Hypothalamus (tissue), 51 donors: ENCODE measurements at places on chromosomes 11 and 22.

DNA sequence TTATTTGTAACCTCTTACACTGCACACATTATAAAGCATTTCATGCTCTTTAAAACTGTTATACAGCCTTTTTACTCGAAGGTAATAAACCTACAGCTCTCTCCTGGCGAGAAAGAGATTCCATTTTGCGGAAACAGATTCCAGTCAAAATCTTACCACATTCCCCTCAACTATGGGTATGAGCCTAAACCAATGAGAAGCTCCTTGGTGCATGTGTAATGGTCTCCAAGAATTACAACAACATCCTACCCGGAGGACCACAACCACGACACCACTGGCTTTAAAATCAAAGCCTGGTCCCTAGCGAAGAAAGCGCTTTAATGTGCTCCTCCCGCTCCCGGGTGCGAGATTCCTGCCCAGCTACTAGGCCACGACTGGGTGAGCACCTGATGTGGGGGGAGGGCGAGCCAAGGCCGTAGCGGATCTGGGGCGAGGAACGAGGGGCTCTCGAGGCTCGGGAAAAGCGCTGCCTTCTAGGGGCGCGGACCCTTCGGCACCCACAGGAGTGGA, 821 bp downstream of the CELF1 start:
- no peak for DNase-seq

DNA sequence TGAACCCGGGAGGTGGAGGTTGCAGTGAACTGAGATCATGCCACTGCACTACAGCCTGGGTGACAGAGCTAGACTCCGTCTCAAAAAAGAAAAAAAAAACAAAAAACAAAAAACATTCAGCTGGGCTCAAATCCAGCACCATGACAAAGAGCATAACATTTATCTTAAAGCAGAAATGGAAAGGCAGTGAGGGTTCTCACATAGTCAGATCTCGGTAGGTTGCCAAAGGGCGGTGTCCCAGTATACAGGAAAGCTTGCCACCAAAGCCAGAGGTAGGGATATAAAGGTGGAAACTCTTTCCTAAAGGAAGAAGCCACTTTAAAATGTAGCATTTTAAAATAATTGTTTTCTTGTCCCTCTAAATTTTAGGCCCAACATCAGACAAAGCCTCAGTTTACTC, 22.4 kb upstream of the CAPRIN1 start:
- DNase-seq: no peak

GRCh38 chr22:17569971-17570511, 6.7 kb downstream of the SLC25A18 start:
- DNase-seq: no peak

GRCh38 chr22:17928391-17928790, 96.0 kb downstream of the MICAL3 start:
- no peak for DNase-seq

DNA sequence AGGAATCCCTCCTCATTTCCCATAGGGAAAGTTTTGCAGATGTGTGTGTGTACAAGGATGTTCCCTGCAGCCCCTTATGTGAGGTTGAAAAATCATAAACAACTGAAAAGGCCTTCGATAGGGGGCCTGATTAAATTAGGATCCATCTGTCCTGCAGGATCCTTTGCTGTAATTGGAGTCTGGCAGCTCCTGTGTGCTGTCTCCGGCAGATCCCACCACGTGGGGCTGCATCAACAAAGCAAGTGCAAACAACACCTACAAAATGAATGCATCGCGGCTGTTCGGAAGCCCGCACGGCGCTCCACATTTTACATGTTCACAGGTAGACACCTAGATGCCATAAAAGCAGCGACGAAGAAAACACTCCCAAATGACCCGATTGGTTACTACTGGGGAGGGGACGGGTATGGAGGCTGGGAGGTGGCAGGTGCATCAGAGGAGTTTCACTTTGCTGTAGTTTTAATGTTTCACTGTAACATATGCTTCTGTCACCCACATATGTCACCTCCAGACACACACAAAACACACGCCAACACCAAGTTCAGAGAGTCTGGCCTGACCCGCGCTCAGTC, 52.2 kb downstream of the NFAM1 start:
- DNase-seq: no peak

DNA sequence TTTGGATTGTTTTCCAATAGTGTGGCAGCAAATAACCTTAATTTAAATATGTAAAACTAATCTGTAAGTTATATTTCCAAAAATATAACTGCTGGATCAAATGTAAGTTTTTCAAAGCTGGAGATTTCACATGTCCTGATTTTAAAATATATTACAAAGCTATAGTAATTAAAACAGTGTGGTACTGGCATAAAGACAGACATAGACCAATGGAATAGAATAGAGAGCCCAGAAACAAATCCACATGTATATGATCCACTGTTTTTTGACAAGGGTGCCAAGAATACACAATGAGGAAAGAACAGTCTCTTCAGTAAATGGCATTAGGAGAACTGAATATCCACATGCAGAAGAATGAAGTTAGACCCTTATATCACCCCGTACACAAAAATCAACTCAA, 4.0 kb downstream of the OR4X2 start:
- no peak for DNase-seq

DNA sequence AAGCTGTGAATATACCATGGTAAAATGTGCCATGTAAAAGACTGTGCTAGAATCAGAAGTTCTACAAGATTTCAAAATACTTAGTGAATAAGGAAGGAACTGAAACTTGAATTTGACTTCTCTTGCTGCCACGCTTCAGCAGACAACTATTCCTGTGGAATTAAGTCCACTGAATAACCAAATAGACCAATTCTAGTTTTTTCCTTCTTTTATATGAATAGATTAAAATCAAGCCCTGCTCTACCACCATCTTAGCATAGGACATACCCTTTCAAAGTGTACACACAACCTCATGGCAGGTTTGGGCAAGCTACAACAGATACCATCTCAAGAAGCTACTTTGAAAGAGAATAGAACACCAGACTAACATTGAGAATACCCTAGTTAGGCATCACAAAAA, 23.4 kb upstream of the CLNS1A start:
- DNase-seq: no peak
